ENCODE measurements at places on chromosomes 16 and 17.
A peak's percentile ranks its signal among the peaks of the same experiment; 100 is the strongest.

DNA sequence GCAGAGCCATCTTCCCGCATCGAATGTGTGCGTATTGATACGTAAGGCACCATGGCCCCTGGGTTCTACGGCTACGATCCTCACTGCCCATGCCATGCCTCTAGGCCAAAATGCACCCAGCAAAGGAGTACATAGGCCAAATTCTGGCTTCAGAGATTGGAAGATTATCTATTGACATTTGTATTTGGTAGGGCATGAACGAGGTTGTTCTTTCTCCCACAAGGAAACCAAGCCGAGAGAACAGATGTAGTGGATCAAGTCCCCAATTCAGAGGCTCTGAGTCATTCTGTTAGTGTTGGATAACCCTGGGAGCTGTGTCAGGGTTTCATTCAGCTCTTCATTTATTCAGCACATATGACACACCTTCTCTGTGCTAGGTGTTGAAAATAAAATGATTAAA is 36.5 kb downstream of the HOXB1 start:
- no peak for DNase-seq

GRCh38 chr16:85395913-85396878 is 216.9 kb upstream of the GSE1 start:
- DNase-seq: peak; percentile 76

- DNase-seq: no peak
Observed at GRCh38 chr17:59410049-59410437, 78.6 kb downstream of the YPEL2 start.

DNA sequence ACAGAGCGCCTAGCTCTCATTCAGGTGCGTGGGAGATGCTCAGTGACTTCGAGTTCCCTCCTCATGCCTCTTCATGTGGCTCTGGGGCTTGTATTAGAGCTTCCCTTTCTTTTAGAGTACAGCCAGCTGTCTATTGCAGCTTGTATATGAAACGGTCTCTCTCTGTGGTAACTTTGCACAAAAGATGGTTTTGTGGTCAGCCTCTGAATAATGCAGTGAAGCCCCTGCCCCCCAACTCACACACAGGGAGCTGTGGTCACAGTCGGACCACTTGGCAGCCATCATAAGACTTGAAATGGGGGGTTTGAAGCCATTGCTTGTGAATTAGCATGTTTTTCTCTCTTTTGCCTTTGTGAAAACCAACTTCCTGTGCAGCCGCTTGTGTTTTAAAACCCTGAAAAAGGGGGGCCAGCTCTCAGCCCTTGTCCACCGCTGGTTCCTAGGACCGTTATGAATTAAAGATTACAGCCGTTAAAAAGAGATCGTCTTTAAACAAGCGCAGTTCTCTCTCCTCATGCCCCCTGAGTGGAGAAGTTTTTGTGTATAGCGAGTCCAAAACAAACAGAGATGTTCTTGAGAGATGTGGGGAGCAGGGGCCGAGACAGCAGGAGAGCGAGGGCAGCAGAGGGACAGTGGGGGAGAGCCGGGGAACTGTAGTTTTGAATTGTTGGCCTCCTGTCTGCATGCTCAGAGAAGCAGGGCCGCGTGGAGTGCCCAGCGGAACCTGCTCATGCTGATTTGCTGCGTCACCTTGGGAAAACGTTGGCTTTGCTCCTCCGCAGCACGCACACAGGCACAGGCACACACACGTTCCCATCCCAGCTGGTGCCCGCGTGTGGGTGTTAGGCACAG is 199.0 kb downstream of the MSI2 start:
- DNase-seq: no peak

DNA sequence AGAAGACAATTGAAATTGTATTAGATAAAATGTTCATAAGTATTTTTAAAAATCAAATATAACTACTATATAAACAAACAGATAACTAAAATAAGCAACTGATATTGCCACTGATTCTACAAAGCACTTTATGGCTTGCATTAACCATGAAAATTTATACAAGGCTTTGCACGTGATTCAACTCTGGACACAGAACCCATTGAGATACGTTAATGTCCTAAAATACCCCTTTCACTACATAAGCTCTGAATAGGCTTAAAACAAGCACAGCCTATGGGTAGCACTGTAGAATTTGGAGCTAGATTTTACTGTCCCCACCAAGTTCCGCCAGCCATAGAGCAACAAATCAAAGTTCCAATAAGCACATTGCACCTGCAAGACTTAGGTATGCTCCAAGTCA is 4.5 kb downstream of the ZNF652 start:
- no peak for DNase-seq

DNA sequence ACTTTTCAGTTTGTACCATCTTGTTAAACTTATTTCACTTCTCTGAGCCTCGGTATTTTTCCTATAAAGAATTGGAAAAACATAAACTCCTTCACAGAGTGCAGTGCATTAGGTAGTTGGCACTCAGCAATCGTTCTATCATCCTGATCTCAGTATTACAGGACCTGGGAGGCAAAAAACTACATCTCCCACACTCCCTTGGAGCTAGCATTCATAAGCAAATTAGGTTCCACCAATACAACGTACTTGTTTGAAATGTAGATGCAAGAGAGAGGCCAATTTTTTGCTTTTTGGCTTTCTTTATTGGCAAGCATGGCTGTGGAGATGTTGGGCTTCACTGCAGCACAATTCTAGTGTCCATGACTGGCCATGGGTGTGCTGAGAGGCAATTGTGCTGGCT is 285.2 kb downstream of the CA10 start:
- DNase-seq: no peak

DNA sequence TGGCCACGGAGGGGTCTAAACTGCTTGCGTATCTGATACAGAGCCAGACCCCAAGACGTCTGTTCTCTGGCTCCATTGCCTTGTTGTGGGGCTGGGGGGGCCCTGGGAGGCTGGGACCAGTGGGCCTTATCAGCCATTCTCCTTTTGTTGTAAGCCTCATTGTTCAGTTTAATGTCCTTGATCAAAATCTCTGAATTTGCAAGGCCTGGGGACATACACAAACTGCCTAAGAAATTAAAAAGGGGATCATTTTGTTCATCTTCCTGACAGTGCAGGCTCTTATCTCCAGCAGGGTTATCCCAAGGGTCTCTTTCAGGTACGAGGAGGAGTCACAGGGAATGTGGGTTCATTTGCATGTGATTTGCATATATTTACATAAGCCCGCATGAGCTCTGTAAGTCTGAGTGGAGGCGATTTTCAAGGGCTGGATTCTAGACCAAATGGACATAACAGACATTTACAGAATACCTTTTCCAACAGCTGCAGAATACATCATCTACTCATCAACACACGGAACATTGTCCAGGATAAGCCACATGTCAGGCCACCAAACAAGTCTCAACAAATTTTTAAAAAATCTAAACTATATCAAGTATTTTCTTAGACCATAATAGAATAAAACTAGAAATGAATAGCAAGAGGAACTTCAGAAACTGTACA is 269.8 kb downstream of the RBFOX1 start:
- no peak for DNase-seq

- DNase-seq: no peak
Observed at GRCh38 chr17:50865868-50866260, 290 bp downstream of the TOB1 start.

DNA sequence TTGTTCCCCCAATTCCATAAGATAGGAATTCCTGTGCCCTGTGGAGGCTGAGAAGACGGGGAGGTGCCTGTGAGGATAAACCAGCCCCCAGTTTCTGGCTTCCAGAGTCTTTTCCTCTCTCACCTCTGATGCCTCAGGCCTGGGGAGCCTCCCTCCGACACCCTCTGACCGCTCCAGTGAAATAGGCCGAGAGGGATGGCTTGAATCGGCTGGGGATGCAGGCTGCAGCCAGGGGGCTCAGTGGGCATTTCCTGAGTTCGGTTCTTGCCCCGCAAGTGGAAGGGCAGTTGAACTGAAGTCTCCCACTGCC is 339.4 kb downstream of the SEC14L1 start:
- DNase-seq: no peak

GRCh38 chr16:1793578-1794220 is at the start of gene IGFALS:
Gene IGFALS (minus strand): TSS chr16:1793705. CDS start chr16:1793652, 53 bp downstream.
- DNase-seq: no peak

GRCh38 chr16:31916056-31916488 is 42.5 kb downstream of the ZNF267 start:
- no peak for DNase-seq

DNA sequence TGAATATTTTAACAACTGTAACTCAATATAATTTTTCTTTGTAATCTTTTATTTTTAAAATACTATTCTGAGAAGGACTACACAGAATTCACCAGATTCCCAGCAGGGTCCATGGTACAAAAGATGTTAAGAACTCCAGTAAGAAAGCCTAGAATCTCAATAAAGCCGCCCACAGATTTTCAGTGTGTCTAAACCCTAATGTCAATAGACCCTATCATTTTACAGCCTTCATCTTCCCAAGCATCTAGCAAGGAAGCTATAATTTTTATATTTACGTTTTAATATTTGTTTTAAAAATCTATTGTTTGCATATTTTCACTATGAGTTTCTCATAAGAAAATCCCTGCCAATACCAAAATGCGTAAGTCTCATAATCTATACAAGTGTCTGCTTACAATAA is 148.5 kb downstream of the CEP112 start:
- no peak for DNase-seq

DNA sequence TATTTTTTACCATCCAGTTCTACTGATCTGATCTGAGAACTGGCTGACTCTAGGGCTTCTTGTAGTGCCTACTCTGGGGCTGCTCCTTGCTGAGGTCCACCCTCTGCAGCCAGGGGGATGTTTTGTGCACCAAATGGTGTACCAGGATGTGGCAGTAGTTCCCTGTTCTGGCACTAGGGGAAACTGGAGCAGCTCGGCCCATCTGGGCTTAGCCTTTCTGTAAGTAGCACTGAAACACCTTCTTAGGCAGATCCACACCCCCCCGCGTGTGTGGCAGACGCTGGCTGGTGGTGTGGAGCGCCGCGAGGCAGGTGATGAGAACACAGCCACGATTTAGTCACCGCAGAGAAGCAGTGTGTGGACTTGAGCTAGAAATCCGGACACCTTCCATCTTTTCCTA is 17.0 kb downstream of the DUSP14 start:
- DNase-seq: peak; percentile 29

- DNase-seq: no peak
Observed at GRCh38 chr16:68528233-68528632, 10.9 kb upstream of the ZFP90 start.

DNA sequence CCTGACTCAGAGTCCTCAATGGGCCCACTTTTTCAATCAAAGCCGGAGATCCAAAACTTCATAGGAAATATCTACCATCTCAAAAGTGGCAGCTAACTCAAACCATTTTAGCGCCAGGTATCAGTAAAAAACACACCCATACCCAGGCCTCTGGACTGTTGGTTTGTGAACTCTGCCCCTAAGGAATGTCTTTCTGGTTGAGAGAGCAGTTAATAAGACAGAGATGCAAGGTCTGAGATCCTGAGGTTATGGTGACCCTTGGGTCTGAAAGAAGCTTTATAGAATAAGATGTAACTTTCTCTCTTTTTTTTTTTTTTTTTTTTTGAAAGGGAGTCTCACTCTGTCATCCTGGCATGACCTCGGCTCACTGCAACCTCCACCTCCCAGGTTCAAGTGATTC is 350.5 kb downstream of the SOX9 start:
- DNase-seq: no peak

DNA sequence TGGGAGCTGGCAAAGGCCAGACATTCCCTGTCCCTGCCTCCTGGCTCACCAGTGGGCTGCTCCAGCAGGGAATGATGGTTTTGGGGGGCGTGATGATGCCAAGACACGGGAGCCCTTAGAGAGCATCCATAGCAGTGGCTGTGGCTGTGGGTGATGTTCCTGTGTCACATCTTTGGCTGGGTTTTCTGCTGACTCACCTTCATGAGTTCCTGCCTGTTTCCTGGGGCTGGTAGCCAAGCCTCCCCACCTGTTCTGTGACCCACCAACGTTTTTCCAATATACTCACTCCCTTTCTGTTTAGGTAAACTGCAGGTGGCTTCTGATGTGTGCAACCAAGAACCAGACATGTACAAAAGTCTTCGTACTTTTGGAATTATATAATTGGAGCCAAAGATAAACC is 16.5 kb upstream of the NF1 start:
- DNase-seq: no peak

DNA sequence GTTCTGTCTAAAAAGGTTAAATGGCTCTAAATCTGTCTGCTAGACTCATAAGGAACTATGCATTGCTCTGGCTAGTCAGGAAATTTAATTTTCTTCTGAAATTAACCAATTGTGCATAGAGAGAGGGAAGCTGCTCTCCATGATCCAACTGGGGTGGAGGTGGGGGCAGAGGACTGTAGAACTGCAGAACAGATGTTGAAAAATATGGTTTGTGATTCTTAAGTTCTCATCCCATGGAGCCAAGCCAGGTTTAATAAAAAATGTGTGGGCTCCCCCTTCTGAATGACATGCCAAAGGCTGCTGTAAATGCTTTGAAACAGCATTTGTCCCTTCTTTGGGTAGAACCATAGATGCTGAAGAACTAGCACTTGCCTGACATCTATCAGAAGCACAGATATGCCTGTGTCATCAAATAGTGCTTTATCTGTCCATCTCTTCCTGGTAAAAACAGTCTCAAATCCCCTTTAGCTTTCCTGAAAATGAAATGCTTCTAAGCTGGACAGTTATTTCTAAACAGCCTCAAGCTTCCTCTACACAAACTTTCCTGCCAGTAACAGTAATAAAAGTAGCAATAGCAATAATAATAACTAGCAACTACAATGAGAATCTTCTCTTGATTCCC is 221.4 kb downstream of the CDH8 start:
- no peak for DNase-seq

DNA sequence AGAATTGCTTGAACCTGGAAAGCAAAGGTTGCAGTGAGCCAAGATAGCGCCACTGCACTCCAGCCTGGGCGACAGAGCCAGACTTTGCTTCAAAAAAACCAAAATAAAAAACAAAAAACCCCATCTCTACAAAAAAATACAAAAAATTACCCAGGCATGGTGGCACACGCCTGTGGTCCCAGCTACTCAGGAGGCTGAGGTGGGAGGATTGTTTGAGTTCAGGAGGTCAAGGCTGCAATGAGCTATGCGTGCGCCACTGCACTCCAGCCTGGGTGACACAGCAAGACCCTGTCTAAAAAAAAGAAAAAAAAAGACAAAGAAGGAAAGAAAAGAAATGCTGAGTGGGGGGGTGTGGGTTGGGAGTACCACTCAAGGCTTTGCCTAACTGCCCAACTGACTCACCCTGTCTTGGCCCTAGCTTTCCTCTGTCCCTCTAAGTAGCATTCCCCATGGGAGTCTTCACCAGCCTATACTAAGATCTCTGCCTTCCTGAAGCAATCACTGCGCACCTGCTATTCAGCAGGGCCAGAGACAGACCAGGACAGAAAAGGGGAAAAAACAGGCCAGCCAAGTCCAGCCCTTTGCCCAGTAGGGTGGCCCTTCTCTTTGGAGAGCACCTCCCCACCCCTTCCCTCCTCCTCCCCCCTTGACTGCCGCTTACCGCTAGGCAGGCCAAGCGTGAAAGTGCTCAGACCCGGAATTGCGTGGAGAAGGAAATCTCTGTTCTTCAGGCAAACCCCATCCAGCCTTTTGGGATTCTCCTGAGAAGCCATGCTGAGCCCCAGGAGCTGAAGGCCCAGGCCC is 45.8 kb downstream of the RTN4RL1 start:
- DNase-seq: no peak

Data from RWPE1 (cell line).